Neuronal stem cell (in vitro differentiated cells): ENCODE measurements at places on chromosomes 12 and 14.

DNA sequence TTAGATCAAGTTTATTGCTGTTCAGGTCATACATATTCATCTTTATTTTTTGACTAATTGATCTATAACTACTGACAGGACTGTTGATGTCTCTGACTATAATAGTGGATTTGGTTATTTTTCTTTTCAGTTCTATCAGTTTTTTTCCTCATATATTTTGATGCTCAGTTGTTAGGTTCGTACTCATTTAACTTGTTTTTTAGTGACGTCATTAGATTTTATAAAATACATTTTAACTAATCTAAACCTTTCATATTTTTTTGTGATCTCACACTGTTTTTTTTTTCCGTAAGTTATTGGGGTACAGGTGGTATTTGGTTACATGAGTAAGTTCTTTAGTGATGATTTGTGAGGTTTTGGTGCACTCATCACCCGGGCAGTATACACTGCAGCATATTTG lies 841.2 kb upstream of the FBXO33 start:
- DNase-seq, result no peak

DNA sequence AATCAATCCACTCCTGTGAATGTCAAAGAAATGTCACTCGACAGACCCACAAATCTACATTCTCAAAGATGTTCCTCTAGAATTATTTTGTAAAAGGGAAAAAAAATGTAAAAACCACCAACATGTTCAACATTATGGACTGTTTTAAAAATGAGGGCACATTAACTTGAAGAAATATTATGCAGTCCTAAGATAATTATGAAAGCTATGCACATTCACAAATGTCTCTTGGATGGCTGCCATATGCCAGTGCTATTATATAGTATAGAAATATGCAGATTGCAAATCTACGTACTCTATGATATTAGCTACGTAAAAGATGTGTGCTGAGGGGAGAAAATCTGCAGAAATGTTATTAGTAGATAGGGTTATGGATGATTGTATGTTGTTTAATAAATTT lies 334.2 kb downstream of the BMP4 start:
- DNase-seq, result no peak

DNA sequence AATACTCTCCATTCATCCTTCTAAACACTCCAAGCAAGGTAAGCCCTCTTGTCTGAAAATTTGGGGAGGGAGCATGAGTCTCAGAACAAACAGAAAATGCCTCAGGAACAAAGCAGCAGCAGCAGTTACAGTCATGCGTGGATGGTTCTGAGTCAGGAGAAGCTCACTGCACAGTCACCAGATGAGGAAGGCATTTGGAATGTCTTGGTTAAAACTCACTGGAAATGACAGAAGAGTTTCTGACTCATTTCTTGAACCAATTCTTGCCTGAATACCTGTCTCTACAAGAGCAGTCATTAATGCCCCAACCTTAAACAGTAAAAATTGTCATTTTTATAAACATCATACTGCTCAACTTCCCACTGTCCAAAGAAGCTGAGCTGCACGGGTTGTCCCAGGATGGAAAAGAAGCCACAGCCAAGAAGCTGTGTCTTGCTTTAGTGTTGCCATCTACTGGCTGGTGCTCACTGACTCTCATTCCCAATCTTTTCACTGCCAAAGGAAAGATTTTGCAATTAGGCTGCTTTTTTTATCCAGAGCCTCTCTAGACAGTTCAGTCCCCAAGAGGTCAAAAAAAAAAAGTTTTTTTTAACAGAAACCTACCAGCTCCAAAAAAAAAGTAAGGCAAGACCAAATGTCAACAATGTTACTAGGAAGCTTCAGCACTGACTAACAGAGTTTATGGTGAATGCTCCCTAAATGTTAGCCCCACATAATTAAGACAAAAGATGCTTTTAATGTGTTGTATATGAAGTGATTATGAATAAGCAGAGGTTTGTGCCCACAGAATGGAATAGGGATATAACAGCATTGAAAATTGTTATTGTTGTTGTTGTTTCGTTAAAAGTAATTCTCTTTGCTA lies 40.4 kb downstream of the KICS2 start:
- DNase-seq, result peak; percentile 23

- DNase-seq, result no peak
These were observed 120.4 kb upstream of the ATF7IP start for GRCh38 chr12:14244876-14245669.

GRCh38 chr12:49092816-49093406 lies 1.7 kb downstream of the DHH start:
- DNase-seq, result no peak

DNA sequence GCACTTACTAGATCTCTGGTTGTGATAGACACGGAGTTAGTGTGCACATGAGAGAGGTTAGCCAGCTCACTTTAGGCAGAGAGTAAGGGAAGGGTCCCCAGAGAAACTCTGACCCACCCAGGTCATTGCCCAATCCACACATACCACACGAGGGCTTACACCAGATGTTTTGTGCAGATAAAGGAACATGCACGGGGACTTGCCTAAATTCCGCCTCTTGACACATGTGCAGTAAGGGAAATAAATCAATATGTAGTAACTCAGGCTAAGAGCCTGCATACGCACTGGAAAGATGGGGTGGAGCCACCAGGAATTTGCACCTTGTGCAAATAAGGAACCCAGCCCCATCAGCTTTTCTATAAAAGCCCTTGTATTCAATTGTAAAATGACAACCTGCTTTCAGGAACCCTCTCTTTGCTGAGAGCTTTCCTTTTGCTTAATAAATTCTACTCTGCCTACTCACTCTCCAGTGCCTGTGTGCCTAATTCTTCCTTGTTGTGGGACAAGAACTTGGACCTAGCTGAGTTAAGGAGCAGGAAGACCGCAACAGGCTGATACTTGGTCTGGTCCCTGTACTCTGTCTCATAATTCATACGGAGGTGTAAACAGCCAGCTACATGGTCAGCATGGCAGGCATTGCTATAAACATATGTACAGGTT lies 120.2 kb downstream of the EMP1 start:
- no peak for DNase-seq

- peak; percentile 78 for DNase-seq
These were observed at the start of gene CDH24 for GRCh38 chr14:23056956-23057756. Gene CDH24 (minus strand): TSS chr14:23057520. CDS start chr14:23055733, 1,787 bp downstream.

- no peak for DNase-seq
These were observed 30.8 kb upstream of the CDK17 start for GRCh38 chr12:96431067-96431466.

DNA sequence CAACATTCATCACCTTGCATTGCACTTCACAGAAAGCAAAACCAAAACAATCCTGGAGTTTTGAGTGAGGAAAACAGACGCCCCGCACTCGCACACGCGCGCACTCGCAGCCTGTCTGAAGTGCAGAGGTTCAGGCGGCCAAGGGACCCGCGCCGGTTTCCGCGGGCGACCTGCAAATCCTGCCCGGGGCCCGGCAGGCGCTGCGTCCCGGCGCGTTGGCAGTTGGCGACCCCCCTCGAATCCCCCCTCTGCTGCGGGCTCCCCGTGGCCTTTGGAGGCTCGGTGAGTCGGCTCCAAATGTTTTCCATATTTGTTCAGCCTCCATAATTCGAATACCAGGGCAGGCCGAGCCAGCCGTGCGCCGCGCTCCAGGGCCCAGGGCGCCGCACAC lies at the start of gene SSPN:
SSPN (plus strand) TSS at position 324 of the 391 bp plus-strand sequence. CDS start 100 bp downstream, outside the sequence.
- DNase-seq, result peak; percentile 12

DNA sequence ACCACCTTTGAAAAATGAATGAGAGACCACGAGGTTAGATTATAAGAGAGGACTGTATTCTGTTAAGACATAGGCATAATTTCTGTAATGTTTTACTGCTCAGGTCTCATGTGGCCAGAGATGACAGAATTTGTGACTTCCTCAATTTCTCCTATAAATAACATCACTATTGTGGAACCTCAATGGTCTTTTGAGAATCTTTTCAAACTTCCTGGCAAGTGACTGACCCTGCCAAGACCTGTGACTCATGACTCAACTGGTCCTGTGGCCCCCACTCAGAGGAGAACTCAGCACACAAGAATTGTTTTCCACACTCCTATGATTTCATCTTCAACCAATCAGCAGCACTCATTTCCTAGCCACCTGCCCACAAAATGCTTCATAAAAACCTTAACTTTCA lies 508.2 kb upstream of the ATP2B1 start:
- no peak for DNase-seq

DNA sequence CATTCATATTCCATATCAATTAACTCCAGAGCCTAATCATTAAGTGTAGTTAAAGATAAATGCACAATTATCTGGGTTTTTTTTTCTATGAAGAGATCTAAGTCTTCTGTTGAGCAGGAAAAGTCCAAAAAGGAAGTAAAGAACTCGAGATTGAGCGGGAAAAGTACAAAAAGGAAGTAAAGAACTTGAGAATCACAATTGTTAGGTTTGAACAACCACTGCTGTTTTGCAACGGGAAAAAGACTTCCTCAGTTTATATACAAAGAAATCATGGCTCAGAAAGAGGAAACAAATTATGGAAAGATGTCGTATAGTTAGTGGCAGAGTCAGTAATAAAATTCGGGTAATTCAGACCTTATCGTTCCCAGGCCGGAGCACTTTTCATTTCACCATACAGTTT lies 63.3 kb downstream of the PPP1R12A start:
- DNase-seq, result no peak

DNA sequence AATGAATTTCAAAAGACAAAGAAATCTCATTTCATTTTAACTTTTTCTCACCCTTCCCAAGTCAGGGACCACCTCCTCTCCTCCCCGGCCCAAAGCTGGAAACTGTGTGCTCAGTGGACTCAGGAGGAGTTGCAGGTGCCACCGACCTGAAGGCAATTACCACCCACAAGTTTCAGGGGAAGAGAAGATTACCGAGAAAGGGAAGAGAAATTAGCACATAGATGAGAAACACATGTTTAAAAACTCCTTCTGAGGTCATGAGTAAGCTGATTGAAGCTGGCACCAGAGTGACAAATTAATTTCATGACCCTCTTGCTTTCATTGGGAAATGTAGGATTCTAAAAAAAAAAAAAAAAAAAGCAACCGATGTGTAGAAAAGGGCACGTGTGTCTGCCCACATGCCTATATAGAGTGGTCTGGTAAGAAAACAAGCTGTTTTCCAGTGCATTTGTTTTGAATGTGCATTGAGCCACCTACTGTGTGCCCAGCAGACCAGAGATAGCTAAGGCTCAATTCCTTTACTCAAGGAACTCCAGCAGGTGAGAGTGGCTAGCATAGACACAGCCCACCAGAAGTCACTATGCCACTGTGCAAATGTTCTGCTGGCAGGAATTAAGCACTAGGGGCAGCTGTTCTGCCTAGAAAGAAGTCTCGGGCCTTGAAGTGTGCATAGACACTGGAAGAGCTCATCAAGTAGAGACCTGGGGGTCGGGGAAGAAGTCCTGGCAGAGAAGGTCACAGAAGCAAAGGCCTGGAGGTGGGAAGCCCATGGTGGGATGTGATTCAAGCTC lies 30.5 kb downstream of the DPF3 start:
- DNase-seq, result no peak

- DNase-seq, result no peak
These were observed 87.5 kb downstream of the SPTB start for GRCh38 chr14:64792231-64792630.

DNA sequence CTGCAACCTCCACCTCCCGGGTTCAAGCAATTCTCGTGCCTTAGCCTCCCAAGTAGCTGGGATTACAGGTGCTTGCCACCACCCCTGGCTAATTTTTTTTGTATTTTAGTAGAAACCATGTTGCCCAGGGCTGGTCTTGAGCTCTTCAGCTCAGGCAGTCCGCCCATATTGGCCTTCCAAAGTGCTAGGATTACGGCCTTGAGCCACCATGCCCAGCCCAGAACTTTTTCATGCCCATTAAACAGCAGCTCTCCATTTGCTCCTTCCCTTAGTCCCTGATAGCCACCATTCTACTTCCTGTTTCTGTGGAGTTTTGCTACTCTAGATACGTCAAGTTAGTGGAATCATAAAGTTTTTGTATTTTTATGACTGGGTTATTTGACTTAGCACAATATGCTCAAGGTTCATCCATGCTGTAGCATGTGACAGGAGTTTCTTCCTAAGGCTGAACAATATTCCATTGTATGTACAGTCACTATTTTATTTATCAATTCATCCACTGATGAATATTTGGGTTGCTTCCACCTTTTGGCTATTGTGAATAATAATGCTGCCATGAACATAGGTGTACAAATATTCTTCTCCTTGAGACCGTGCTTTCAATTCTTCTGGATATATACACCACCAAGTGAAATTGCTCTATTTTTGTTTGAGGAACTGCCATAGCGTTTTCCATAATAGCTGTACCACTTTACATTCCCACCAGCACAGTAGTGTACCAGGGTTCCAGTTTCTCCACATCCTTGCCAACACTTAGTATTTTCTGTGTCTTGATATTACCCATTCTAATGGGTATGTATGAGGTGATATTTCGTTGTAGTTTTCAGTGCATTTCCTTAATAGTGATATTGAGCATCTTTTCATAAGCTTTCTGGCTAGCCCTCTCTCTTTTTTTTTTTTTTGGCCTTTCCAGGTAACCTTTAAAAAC lies 15.0 kb downstream of the ATF1 start:
- no peak for DNase-seq

- DNase-seq, result no peak
These were observed 255.9 kb downstream of the DPF3 start for GRCh38 chr14:72638021-72638420.

GRCh38 chr12:52632656-52633055 lies 14.3 kb upstream of the KRT73 start:
- DNase-seq, result no peak

DNA sequence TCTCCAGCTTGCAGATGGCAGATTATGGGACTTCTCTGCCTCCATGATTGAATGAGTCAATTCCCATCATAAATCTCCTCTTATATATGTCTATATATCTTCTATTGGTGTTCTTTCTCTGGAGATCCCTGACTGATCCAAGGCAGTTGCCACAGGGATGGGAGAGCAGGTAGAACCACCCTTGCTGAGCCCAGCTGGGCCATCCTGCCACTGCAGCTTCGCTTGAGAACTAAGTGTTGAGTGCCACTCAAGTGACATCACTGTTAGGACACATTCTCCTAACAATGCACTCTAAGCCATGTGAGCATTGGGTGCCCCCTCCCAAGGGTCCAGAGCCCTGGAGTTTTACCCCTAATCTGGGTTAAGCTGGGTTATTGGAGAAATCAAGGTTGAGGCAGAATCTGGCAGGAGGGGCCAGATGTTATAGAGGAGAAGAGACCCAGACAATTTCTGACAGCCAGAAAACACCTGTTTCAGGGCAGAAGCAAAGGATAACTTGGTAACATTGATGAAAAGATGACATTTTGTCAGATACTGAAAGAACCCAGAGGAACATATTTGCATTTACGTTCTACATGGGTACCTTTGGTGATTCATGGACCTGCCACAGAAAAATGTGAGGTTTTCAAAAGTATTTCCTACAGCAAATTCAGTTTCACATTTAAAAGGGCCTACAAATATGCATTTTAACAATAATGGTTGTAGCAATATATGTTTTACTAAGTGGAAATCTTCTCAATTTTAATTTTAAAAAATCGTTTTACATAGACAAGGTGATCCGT lies 57.2 kb upstream of the MAX start:
- no peak for DNase-seq

GRCh38 chr12:52043386-52044212 lies 7.6 kb upstream of the NR4A1 start:
- no peak for DNase-seq

- DNase-seq, result no peak
These were observed 437.6 kb downstream of the RERGL start for GRCh38 chr12:17652436-17652835.

- no peak for DNase-seq
These were observed 35.7 kb downstream of the FOXA1 start for GRCh38 chr14:37559386-37559785.

- no peak for DNase-seq
These were observed 199.9 kb upstream of the FOXN3 start for GRCh38 chr14:89616852-89617341.
